Pancreas (tissue), 10 donors: ENCODE measurements at places on chromosomes 1 and 21.

DNA sequence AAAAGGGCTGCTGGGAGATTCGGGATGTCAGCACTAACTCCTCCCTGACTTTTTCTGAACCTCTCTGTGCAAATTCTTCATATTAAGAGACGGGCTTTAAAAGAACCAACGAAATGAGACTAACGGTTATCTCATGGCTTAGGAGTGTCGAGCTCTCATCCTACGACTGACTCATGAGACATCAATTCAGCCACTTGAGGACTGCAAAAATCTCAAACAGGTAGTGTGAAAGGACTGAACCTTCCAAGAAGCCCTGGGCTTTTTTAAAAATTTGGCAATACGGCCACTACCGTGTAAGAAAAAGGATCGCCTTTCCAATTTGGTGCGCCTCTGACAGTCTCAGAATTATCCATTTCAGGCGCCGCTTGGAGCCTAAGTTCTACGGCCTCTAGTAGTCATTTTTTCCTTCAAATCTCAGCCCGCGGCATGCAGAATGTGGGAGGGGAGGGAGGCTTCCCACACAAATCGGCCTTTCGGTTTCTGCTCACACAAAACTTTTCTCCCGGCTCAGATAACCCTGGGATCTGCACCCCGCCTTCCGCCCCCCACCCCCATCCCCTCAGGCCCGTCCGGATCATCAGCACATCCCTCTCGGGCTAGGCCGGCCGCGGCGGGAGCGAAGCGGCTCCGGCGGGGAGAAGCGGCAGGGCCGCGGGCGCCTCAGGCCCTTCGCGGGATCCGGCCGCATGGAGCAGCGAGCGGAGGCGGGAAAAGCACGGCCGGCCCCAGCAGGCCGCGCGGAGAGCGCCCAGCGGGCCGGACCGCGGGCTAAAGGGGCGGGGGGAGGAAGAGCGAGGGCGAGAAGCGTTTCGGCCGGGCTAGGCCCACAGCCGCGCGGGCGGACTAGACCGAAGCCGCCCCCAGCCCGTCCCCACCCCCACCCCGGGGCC lies 618 bp downstream of the HNRNPR start:
- DNase-seq: peak; percentile 44

- no peak for DNase-seq
Measured at GRCh38 chr1:197173571-197174507, 27.4 kb upstream of the ASPM start.

DNA sequence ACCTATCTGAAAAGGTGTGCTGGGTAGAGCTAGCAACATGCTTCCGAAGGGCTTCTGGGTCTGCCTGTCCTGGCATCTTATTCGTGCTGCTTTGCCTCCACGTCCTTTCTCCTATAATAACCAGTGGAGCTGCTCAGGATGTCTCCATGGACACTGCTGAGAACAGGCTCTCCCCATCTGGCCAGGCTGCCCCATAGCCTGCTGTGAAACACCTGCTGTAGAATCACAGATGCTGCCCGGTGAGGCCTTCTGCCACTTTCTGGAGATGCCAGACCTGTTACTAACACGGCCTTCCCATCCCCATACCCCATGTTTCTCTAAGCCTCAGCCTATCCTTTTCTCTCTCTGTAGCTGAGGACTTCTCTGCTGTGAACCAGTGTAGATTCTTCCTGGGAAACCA lies 120.5 kb downstream of the IER5 start:
- DNase-seq: no peak

- DNase-seq: no peak
Measured at GRCh38 chr1:31238986-31239613, 587 bp downstream of the NKAIN1 start.

DNA sequence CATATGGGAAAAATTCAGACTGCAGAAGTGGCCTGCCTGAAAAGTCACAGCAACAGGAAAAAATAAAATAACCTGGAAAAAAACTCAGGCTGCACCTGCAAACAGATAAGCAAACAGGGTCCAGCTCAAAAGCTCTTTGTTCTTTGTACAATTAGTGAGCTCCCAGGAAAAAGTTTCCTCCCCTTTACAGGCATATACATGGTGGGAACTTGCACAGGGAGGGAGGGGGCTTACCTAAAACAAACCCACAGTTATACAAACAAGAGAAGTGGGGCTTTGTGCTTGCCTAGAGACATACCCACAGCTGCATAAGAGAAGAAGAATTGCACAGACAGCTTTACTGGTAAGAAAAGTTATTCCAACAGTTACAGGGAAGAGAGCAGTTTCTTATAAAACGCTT lies 31.7 kb upstream of the COG2 start:
- DNase-seq: no peak

DNA sequence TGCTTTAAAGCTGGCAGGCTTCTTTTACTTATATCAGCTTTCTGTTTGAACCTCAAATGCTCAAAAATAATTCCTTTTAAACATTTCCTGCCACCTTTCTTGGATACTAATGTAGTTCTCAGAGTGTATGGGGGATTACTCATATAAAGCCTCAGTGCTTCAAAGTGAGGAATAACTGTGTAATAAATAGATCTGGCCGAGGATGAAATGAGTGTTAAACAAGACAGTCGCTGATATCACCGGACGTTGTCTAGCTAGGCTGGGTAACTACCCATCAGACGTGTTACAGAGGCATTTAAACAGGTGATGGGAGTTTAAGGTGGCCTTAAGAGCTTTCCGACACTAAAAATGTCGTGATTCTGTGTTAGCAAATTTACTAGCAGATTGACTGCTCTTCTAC lies 53.1 kb downstream of the VANGL2 start:
- DNase-seq: no peak

GRCh38 chr21:25126564-25126963 lies 480.7 kb downstream of the MRPL39 start:
- no peak for DNase-seq

- DNase-seq: peak; percentile 65
Measured at GRCh38 chr1:207868251-207868773, 42.6 kb downstream of the CD34 start.

DNA sequence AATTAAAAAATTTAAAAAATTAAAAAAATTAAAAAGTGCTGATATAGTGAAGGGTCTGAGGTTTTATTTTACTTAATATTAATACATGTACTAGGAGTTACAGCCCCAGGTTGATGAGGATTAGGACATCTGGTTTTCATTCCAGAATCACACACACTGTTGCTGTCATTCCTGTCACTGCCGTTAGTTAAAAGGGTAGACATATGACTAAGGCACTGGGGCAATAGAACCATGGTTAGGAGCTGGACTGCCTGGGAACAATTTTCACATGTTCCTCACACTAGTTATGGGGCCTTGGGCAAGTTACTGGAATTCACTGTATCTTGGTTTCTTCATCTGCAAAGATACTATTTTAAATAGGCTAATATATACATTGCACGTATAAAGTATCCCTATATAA lies 191.8 kb upstream of the DPYD start:
- DNase-seq: no peak

DNA sequence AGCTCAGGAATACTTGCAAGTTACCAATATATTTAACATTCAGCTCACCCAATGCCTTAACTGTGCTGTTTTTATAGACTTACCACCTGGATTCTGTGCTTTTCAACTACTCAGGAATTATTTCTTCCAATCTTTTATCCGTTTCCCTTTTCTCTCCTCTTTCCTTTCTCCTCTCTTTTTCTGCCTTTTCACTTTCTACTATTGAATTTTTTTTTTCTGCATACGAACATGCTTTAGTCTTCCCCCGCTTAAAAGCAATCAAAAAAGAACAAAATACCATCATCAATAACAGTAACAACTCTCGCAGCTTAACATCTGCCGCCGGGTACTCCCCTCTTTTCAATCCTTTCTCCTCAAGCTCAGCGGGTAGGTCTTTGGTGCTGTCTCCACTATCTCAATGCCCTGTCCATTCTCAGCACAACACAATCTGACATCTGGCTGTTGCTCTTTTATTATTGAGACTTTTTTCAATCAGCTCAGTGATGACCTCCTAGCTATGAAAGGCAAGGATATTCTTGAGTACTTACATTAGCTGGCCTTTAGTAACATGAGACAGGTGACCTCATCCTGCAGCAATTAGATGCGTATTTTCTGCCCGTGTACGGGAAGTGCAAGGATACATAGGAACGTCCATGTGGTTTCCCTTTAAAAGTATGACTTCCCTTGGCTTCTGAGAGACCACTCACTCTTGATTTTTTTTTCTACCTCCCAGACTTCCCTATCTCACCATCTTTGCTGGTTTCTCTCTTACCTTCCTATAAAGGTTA lies 40.2 kb upstream of the SIPA1L2 start:
- DNase-seq: no peak

DNA sequence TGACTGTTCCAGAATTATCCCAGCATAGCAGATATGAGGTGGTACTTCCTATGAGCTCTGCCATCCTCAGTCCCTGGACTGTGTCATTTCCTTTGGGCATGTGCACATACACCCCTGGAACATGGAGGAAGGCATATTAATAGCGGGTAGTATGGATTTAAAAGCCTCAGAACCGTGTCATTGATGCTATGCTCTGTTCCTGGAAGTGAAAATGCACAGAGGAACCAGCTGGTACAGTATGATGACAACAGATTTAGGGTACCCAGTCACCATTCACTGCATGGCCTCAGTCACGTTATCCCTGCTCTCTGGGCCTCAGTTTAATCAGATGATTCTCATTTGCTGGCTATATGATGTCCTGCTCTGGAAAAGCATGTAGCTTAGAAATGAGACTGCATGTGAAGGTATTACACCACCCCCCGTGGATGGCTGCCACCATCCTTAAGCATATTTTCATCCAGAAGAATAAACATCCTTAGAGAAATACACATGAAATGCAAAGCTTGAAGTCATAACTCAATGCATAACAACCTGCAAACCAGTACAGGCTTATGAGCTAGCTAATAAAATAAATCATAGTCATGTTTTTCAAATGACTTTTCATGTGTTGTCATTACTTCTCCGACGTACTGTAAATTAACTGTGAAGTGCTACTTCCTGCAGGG lies 37.8 kb downstream of the SETD4 start:
- no peak for DNase-seq

GRCh38 chr1:43850591-43851233 lies 82.9 kb upstream of the ARTN start:
- DNase-seq: no peak

GRCh38 chr1:71087060-71087459 lies 6.2 kb upstream of the ZRANB2 start:
- no peak for DNase-seq

GRCh38 chr21:25036775-25037174 lies 570.5 kb downstream of the MRPL39 start:
- no peak for DNase-seq

DNA sequence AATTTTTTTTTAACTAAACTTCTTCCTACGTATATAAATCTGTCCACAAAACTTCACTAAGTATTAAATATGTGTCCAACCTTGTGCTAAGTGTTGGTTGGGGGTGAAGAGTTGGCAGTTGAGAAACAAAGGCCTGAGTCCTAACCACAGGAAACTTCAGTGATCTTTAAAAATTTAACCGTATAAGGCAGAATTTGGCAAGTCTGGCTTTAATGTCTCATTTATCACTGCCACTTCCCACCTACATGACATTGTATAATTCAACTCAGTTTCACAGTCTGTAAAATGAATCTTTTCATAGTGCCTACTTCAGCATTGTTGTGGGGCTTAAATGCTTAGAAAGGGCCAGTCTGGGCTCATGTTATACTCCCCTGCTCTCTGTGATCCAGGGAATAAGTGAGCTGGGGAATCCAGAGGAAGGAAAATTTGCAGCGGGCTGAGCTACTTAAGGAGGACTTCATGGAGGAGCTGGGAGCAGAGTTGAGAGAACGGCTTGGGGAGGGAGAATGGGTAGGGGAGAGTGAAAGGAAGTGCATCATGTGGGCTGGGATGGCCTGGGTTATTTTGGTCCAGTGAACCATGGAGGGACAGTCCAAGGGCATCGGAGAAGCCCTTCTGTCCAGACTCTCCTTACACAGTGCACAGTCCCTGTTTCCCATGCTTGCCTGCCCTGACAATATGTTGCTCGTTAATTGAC lies 14.5 kb downstream of the IFNAR2 start:
- no peak for DNase-seq

DNA sequence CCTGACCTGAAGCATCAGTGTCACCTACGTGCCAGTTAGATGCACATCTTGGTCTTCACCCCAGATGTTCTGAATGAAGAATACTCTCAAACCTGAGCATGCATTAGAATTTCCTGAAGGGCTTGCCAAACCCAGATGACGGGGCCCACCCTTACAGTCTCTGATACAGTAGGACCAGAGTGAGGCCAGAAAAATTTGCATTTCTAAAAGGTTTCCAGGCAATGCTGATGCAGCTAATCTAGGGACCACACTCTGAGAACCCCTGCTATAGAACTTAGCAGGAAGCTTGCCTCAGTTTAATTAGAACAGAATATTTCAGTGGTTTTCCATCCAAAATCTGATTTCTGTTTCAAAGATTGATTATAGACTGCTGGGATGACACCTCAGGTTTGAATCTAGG lies 9.9 kb upstream of the CTBS start:
- DNase-seq: no peak

DNA sequence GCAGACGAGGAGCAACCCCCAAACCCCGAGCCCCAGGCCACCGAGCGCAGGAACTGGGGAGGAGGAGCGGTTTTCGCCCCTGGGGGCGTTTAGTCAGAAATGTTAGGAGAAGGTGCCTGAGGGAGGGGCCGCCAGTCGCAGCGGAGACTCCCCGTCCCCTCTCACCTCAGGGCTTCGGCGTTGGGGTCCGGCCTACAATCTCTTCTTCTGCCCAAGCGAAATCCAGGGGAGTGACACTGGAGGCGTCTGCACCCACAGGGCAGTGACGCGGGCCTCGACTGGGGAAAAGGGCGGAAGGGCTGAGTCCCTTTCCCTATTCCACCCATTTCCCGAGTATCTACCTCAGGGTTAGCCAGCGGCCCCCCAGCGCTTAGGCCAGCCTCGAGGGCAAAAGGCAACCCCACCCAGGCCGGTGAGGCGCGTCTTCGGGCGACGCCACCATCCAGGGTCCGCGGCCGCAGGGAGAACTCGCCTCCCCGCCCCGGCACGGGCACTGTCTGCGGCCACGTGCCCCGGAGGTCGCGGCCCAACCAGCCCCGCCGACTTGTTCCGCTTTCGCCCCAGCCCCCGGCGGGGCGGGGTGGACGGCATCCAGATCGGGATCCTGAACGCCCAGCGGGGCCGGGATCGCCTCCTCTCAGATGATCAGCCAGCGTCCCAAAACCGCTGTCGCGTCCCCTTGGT lies 118.7 kb upstream of the BARHL2 start:
- no peak for DNase-seq

DNA sequence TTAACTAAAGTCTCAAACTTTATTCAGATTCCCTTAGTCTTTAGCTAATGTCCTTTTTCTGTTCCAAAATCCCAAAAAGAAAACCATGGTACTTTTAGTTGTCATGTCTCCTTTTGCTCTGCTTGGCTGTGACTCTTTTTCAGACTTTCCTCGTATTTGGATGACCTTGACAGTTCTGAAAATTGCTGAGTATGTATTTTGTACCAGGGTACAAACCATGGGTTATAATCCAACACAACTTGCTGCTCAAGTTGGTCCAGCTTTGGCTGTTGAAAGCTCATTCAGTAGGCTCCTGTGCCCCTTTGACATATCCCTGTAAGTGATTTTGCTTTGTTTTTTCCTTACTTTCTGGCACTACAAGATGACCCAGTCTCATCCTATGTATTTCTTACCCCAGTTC lies 51.7 kb downstream of the PALMD start:
- no peak for DNase-seq

- peak; percentile 8 for DNase-seq
Measured at GRCh38 chr1:58919959-58920321, 136.1 kb upstream of the JUN start.
